ENCODE measurements at places on chromosomes 1 and 21. TPM values are rescaled to one million over a fixed set of nuclear protein-coding genes. Genes with fewer than 3 reads are reported as not detected.

- H3K27ac ChIP-seq, result peak overlapping the region; percentile 85
- H3K27me3 ChIP-seq, result no peaks in the 10 kb centered on the region
- DNase-seq, result no peak
- peaks cover 47% of the 10 kb centered on the region for H3K4me1 ChIP-seq
- H3K4me3 ChIP-seq, result peak overlapping the region; percentile 65
Measured at GRCh38 chr1:214446772-214447556, 104.4 kb downstream of the PTPN14 start.

- H3K27me3 ChIP-seq, result no peaks in the 10 kb centered on the region
- H3K27ac ChIP-seq, result peak overlapping the region; percentile 79
- peaks cover 15% of the 10 kb centered on the region for H3K4me1 ChIP-seq
- no peak for DNase-seq
- peaks cover 2% of the 10 kb centered on the region for H3K36me3 ChIP-seq
Measured at GRCh38 chr1:1308756-1309250, 406 bp downstream of the PUSL1 start.

GRCh38 chr1:39666772-39667171, 5.1 kb downstream of the NT5C1A start:
- H3K27ac ChIP-seq, result no peak overlapping the region
- H3K27me3 ChIP-seq, result peaks cover 66% of the 10 kb centered on the region
- H3K4me1 ChIP-seq, result no peaks in the 10 kb centered on the region
- no peaks in the 10 kb centered on the region for H3K36me3 ChIP-seq
- H3K4me3 ChIP-seq, result no peak overlapping the region
- no peak for DNase-seq

Gene GLMP
- total RNA-seq, result 67.6 TPM

Gene TDRD5
- total RNA-seq, result 0.52 TPM

GRCh38 chr21:28336314-28336713, 656.4 kb downstream of the LTN1 start:
- DNase-seq, result no peak
- H3K4me1 ChIP-seq, result peaks cover 9% of the 10 kb centered on the region
- no peak overlapping the region for H3K4me3 ChIP-seq
- H3K27me3 ChIP-seq, result no peaks in the 10 kb centered on the region
- no peaks in the 10 kb centered on the region for H3K36me3 ChIP-seq

- H3K27me3 ChIP-seq, result no peaks in the 10 kb centered on the region
- H3K4me1 ChIP-seq, result peaks cover 7% of the 10 kb centered on the region
- peaks cover 4% of the 10 kb centered on the region for H3K36me3 ChIP-seq
Measured at GRCh38 chr1:16440131-16440469, 424 bp upstream of the NECAP2 start.

DNA sequence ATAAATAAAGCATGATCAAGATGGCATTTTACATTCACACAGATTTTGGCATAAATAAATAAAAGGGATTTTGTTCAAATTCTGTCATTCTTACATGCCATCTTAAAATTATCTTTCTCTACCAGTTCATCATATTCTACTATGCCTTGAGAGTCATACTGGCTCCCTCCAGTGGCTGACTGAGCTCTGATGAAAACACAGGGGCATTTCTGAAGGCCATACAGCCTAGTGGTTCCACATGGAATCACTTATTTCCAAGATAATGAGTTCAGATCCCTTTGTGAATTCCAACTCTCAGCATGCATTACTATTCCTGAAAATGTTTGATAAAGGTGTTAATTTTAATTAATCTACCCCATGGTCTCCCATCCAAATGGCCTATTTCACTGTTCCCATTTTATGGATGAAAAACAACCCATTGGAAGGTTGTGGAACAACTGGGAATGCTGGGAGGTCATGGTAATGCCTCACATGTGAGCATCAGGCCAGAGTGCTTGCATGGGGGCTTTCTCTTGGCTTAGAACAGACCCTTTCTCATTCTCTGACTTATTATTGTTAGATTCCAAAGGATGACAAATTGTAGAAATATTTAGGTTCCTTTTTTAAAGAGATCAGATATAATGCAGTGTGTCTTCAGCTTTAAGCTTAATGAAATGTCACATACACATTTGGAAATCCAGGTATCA, 622.4 kb upstream of the PKN2 start:
- DNase-seq, result no peak
- H3K27me3 ChIP-seq, result no peaks in the 10 kb centered on the region
- peaks cover 14% of the 10 kb centered on the region for H3K4me1 ChIP-seq
- H3K27ac ChIP-seq, result peak overlapping the region; percentile 37

Gene SELL
- not detected for total RNA-seq

GRCh38 chr1:77413541-77414335, 131.9 kb downstream of the AK5 start:
- H3K4me1 ChIP-seq, result peaks cover 18% of the 10 kb centered on the region
- no peak for DNase-seq
- H3K27me3 ChIP-seq, result no peaks in the 10 kb centered on the region
- H3K36me3 ChIP-seq, result no peaks in the 10 kb centered on the region
- no peak overlapping the region for H3K4me3 ChIP-seq

- H3K36me3 ChIP-seq, result no peaks in the 10 kb centered on the region
- H3K27me3 ChIP-seq, result peaks cover 12% of the 10 kb centered on the region
- peaks cover 20% of the 10 kb centered on the region for H3K4me1 ChIP-seq
- H3K27ac ChIP-seq, result no peak overlapping the region
- DNase-seq, result no peak
- H3K4me3 ChIP-seq, result peak overlapping the region; percentile 66
Measured at GRCh38 chr1:31790140-31790539, 25.7 kb downstream of the SPOCD1 start.

GRCh38 chr1:247298701-247299100, 33.0 kb downstream of the ZNF496 start:
- peaks cover 32% of the 10 kb centered on the region for H3K36me3 ChIP-seq
- no peaks in the 10 kb centered on the region for H3K27me3 ChIP-seq
- H3K27ac ChIP-seq, result no peak overlapping the region
- no peak for DNase-seq

- H3K27me3 ChIP-seq, result no peaks in the 10 kb centered on the region
- DNase-seq, result no peak
- peaks cover 13% of the 10 kb centered on the region for H3K4me1 ChIP-seq
- H3K36me3 ChIP-seq, result no peaks in the 10 kb centered on the region
- H3K4me3 ChIP-seq, result no peak overlapping the region
Measured at GRCh38 chr1:40945491-40945973, 34.0 kb upstream of the CTPS1 start.

DNA sequence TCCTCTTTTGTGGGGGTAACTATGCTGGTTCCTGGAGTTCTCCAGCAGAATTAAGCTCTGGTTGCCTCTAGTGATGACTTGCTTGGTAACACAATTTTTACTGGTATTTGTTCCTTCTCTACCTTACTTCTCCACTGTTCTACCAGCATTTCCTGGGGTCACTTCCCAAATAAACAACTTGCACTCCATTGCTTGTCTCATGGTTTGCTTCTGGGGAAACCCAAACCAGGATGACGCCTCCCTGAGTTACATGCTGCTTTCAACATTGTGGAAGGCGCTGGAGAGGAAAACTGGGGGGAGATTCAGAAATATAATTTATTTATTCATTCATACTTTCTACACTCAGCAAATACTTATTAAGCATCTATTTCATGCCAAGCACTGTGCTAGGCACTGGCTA, 55.3 kb upstream of the AK4 start:
- H3K36me3 ChIP-seq, result no peaks in the 10 kb centered on the region
- peaks cover under 1% of the 10 kb centered on the region for H3K27me3 ChIP-seq
- no peaks in the 10 kb centered on the region for H3K4me1 ChIP-seq
- DNase-seq, result no peak
- H3K4me3 ChIP-seq, result no peak overlapping the region
- H3K27ac ChIP-seq, result no peak overlapping the region

GRCh38 chr1:56451491-56451890, 127.9 kb downstream of the PLPP3 start:
- H3K27me3 ChIP-seq, result no peaks in the 10 kb centered on the region
- H3K4me1 ChIP-seq, result peaks cover 38% of the 10 kb centered on the region
- DNase-seq, result no peak
- peak overlapping the region; percentile 1 for H3K4me3 ChIP-seq
- no peaks in the 10 kb centered on the region for H3K36me3 ChIP-seq
- H3K27ac ChIP-seq, result peak overlapping the region; percentile 46

- H3K4me1 ChIP-seq, result peaks cover 24% of the 10 kb centered on the region
- H3K27me3 ChIP-seq, result peaks cover 40% of the 10 kb centered on the region
- H3K27ac ChIP-seq, result peak overlapping the region; percentile 84
- H3K36me3 ChIP-seq, result no peaks in the 10 kb centered on the region
- peak overlapping the region; percentile 96 for H3K4me3 ChIP-seq
Measured at GRCh38 chr1:19645411-19646251, 1.5 kb downstream of the NBL1 start.

Gene AADACL3
- not detected for total RNA-seq

DNA sequence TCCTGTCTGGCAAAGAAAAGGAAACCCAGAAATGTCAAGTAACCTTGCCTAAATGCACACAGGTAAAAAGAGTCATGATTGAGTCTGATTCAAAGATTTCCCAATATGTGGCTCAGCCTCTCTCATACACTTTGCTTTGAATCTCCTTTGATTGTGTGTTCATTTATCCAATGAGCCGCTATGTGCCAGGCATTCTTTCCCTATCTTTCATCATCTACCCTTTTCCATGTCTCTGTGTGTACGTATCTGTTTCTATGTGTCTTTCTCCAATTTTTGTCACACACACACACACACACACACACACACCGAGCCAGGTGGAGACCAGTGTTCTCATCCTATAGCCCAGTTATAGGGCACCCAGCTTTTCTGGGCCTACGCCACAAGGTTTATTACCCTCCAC, 35.7 kb upstream of the BCL9 start:
- H3K27ac ChIP-seq, result no peak overlapping the region
- H3K4me3 ChIP-seq, result no peak overlapping the region
- no peaks in the 10 kb centered on the region for H3K27me3 ChIP-seq
- no peak for DNase-seq
- H3K4me1 ChIP-seq, result peaks cover 16% of the 10 kb centered on the region

Gene SYDE2
- total RNA-seq, result 9.4 TPM

GRCh38 chr1:19658186-19658585, 6.5 kb upstream of the HTR6 start:
- no peak for DNase-seq
- H3K27ac ChIP-seq, result no peak overlapping the region
- H3K4me3 ChIP-seq, result no peak overlapping the region
- H3K27me3 ChIP-seq, result peaks cover 31% of the 10 kb centered on the region

DNA sequence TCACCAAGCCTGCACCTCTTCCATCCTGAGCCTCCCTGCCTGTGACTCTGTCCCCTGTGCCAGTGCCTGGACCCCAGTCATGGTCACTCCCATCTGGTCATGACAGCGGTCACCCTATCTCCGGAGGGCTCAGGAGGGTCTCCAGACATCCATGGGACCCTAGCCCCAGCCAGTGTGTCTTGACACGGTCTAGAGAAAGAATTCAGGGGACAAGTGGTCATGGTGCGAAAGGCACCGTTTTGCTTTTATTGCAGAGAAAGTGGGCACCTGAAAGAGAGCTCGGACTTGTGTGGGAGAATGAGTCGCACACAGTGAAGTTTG, 4.7 kb upstream of the RIPK4 start:
- H3K27me3 ChIP-seq, result peaks cover 74% of the 10 kb centered on the region
- no peak overlapping the region for H3K4me3 ChIP-seq
- H3K36me3 ChIP-seq, result no peaks in the 10 kb centered on the region
- H3K4me1 ChIP-seq, result peaks cover 35% of the 10 kb centered on the region

- peaks cover 7% of the 10 kb centered on the region for H3K36me3 ChIP-seq
- H3K4me3 ChIP-seq, result no peak overlapping the region
- H3K27ac ChIP-seq, result no peak overlapping the region
- DNase-seq, result no peak
- H3K27me3 ChIP-seq, result no peaks in the 10 kb centered on the region
Measured at GRCh38 chr1:64033667-64034220, 169.7 kb upstream of the UBE2U start.

GRCh38 chr1:202159534-202160371, 649 bp downstream of the PTPN7 start:
- peaks cover 3% of the 10 kb centered on the region for H3K27me3 ChIP-seq
- no peaks in the 10 kb centered on the region for H3K36me3 ChIP-seq
- DNase-seq, result no peak
